ENCODE measurements at places on chromosomes 2 and 18.

- DNase-seq, result no peak
Measured at GRCh38 chr18:52278191-52278590, 61.8 kb upstream of the DCC start.

DNA sequence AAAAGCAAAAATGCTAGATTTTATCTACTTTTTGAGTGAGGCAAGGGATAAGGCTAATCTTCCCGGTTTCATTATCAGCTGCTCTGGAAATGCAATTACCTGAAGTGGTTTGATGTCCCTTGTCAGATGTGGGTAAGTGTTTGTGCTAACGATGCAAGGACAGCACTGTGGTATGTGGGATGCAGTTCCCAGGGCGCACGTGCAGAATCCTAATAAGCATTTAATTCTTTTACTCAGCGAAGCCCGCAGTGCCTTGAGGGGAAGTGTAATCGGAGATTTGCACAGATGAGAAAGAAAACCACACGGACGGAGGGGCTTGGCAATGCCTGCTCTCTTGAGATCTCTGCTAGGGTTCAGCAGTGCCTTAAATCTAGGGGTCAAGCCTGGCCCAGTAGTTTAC lies 108.5 kb upstream of the LYPD6 start:
- DNase-seq, result no peak

DNA sequence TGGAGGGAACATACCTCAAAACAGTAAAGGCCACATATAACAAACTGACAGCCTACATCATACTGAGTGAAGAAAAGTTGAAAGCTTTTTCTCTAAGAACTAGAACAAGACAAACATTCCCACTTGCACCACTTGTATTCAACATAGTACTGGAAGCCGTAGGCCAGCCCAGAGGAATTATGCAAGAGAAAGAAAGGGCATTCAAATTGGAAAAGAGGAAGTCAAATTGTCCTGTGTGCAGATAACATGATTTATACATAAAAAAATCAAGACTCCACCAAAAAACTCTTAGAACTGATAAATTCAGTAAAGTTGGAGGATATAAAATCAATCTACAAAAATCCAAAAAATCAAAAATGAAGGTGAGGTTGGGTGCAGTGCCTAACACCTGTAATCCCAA lies 8.0 kb upstream of the KDM3A start:
- no peak for DNase-seq

DNA sequence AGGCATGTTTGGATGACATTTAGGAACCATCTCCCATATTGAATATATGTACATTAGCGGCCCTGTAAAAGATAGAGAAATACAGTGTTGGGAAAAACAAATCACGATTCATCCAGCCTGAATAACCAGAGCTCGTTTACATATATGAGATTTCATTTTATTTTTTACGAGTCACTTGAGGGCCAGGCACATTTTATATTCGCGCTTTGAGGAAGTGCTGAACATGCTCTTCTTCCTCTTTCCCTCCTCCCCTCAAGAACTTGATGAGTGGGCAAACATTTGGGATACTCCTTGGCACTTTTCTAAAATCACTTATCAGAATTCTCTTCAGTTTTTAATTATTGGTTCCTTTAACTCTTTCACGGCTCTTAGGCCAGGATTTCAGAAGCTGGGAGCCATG lies 268.0 kb upstream of the TANK start:
- DNase-seq, result no peak

DNA sequence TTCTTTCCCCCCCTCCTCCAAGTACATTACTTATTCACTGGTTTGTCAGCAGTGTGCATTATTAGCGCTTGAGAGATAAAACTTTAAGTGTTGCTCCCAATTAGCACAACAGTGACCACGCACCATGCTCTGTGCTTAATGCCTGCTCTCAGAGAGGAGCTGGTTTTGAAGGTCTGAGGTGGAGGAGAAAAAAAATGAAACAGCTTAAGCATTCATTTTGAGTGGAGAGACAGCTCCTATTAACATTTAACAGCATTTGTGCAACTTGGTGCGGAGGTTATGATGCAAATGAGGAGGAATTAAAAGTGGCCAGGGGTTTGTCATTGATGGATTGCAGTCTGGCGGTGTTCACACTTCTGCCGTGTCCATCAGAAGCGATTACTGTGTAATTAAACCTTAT lies 141.8 kb downstream of the FIGN start:
- DNase-seq, result no peak

- peak; percentile 47 for DNase-seq
Measured at GRCh38 chr18:55337908-55338521, 250.0 kb downstream of the TCF4 start.

DNA sequence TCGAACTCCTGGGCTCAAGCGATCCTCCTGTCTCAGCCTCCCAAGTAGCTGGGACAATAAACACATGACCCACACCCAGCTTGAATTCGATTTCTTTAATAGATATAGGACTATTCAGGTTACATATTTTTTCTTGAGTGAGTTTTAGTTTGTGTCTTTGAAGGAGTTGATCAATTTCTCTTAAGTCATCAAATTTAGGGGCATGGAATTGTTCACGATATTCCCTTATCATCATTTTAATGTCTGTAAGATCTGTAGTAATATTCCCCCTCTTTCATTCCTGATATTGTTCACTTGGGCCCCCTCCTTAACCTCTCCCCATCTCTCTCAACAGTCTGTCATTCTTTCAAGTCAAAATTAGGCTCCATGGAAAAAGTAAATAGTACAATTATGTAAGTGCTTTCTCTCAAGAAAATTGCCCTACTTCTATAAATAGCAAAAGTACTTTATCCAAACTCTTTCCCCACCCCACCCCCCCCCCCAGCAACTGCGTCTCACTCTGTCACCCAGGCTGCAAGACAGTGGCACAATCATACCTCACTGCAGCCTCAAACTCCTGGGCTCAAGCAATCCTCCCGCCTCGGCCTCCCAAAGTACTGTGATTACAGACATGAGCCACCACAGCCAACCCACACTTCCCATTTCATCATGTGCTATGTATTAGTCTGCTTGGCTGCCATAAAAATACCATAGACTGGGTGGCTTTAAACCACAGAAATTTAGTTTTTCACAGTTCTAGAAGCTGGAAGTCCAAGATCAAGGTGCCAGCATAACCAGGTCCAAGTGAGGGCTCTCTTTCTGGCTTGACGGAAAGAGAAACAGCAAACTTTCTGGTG lies 20.1 kb downstream of the WDR33 start:
- no peak for DNase-seq

- no peak for DNase-seq
Measured at GRCh38 chr2:211359347-211359746, 802.9 kb downstream of the CPS1 start.

GRCh38 chr18:58998401-58999203 lies 133.9 kb downstream of the ZNF532 start:
- DNase-seq, result no peak

DNA sequence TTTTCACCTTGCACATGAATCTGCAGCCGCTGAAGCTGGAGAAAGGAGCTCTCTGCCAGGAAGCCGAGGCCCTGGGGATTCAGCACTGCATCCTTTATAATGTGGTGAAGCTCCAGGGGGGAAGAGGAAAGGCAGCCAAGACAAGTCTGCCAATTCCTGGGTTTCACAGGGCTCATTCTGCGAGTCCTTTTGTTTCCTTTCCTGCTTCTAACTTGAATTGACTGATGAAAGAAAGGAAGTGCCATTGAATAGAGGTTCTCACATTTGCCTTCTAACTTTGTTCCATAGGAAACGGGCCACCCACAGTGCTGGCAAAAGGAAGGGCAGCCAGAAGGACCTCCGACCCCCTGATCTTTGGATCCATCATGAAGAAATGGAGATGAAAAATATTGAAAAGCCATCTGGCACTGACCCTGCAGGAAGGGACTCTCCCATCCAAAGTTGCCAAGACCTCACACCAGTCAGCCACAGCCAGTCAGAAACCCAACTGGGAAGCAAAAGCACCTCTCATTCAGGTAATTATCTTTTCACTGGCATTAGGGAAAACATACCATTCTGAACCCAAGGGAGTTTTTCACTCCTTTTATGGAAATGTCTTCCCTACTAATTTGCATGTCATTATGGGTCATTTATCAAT lies 765.4 kb downstream of the MBD2 start:
- DNase-seq, result peak; percentile 43

GRCh38 chr2:222309361-222309760 lies 10.6 kb upstream of the PAX3 start:
- DNase-seq, result no peak

- DNase-seq, result no peak
Measured at GRCh38 chr2:42916324-42916723, 123.9 kb upstream of the HAAO start.

DNA sequence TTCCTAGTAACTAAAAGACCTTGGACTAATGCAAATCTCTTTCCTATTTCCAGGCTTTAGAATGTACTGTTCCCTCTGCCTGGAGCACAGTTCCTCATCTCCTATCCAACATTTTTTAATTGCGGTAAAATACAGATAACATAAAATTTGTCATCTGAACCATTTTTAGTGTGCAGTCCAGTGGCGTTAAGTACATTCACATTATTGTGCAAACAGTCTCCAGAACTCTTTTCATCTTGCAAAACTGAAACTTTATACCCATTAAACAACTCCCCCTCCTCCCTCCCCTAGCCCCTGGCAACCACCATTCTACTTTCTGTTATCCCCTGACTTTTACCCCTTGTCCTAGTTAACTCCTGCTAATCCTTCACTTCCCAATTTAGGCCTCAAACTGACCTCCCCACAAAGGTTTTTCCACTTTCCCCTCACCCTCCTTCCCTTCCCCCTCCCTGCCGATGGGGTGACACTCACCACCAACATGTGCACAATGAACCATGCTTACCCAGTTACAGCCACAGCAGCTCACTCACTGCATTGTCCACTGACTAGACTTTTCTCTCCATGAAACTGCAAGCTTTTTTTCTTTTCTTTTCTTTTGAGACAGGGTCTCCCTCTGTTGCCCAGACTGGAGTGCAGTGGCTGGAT lies 54.8 kb downstream of the KIAA2012 start:
- no peak for DNase-seq

GRCh38 chr2:1784087-1784486 lies 39.8 kb upstream of the PXDN start:
- DNase-seq, result no peak

DNA sequence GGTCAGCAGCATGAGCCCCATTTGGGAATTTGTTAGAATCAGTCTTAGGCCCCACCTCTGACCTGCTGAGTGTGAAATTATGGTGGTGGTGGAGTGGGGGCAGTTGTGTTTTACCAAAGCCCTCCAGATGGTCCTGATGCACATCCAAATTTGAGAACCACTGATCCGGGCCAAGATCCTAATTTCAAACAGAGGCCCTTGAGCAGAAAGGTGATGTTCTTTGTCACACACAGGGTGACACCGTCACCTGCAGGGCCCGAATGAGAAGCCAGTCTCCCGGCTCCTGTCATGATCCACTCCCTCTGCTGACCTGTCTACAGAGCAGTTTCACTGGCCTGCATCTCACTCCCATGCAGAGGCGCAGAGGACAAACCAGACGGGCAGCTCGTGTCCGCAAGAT lies 129.9 kb downstream of the TRIM43 start:
- DNase-seq, result no peak

- DNase-seq, result no peak
Measured at GRCh38 chr2:24977631-24978030, 5.9 kb upstream of the DNAJC27 start.

- no peak for DNase-seq
Measured at GRCh38 chr2:237556773-237557632, 9.4 kb upstream of the PRLH start.

- no peak for DNase-seq
Measured at GRCh38 chr2:46557788-46558187, 78.4 kb downstream of the TMEM247 start.

GRCh38 chr2:101307950-101308431 lies 510 bp downstream of the RNF149 start:
- DNase-seq, result no peak

DNA sequence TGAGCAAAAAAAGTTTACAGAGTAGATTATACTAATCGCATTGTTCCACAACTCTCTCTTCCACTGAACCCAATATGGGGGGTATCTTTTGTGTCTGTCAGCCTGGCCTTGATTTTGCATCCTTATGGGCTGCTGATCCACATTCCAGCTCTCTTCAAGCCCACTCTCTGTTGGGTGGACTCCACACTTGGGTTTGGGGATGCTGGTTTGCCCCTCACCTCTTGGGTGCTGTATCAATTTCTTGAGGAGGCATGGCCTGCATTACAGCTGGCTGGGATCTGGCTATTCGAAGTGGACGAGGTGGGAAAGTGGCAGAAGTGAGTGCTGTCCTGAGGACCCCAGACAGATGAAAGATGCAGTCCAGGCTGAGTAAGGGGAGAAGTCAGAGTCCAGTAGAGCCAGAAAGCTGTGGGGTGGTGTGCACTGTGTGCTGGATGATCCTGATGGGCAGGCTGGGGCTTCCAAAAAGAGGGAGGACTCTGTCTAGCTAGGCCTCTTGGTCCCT lies 141.4 kb downstream of the CAPN13 start:
- no peak for DNase-seq

- no peak for DNase-seq
Measured at GRCh38 chr2:58571181-58571852, 330.2 kb upstream of the FANCL start.

- no peak for DNase-seq
Measured at GRCh38 chr2:35933031-35933430, 422.5 kb upstream of the CRIM1 start.

DNA sequence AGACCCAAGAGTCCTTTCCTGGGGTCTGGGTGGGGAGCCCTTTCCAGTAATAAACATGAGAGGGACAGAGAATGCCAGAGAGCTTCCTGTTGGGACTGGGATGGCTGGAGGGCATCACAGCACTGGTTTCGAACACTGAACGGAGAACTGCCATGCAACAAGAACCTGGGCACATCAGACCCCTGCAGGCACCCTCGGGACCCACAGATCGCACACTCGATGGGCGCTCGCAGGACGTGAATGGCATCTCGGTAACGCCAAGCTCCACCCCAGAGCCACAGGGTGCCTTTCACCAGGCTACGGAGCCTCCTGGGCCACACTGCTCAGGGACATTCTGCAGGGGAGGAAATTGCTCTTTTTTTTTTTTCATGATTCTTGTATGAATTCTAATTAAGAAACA lies 25.1 kb downstream of the SLC66A2 start:
- DNase-seq, result peak; percentile 18

DNA sequence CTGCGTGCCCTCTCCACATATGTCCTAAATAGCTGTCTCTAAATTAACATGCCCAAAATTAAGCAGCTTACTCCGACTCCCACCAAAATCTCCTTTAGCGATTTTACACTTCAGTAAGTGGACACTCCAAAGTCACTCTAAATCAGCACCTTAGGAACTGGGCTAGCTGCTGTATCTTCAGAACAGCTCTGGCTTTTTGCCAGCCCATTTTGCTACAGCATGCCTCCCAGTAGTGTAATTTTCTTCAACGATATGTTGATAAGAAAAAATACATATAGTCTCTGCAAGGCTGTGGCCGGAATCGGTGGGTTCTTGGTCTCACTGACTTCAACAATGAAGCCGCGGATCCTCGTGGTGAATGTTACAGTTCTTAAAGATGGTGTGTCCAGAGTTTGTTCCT lies 291.8 kb upstream of the RGPD4 start:
- DNase-seq, result no peak

- no peak for DNase-seq
Measured at GRCh38 chr2:198098918-198099317, 294.5 kb downstream of the PLCL1 start.

- DNase-seq, result no peak
Measured at GRCh38 chr2:237942513-237942899, 24.3 kb upstream of the UBE2F start.

- no peak for DNase-seq
Measured at GRCh38 chr2:7206111-7206810, 289.0 kb downstream of the RNF144A start.

- DNase-seq, result no peak
Measured at GRCh38 chr2:108092886-108093285, 106.6 kb downstream of the SLC5A7 start.

- DNase-seq, result no peak
Measured at GRCh38 chr2:48712151-48712550, 43.4 kb downstream of the LHCGR start.

GRCh38 chr2:27772804-27773203 lies 1.3 kb downstream of the MRPL33 start:
- DNase-seq, result no peak

Data from dorsolateral prefrontal cortex (tissue), 122 donors.